ENCODE measurements at places on chromosomes 6 and 20.

GRCh38 chr20:19903168-19903811 lies 113.9 kb upstream of the NAA20 start:
- DNase-seq = no peak

- DNase-seq = no peak
These were observed 100.1 kb upstream of the BHLHE23 start for GRCh38 chr20:63106765-63107448.

GRCh38 chr6:148223424-148223842 lies 119.2 kb upstream of the SASH1 start:
- no peak for DNase-seq

DNA sequence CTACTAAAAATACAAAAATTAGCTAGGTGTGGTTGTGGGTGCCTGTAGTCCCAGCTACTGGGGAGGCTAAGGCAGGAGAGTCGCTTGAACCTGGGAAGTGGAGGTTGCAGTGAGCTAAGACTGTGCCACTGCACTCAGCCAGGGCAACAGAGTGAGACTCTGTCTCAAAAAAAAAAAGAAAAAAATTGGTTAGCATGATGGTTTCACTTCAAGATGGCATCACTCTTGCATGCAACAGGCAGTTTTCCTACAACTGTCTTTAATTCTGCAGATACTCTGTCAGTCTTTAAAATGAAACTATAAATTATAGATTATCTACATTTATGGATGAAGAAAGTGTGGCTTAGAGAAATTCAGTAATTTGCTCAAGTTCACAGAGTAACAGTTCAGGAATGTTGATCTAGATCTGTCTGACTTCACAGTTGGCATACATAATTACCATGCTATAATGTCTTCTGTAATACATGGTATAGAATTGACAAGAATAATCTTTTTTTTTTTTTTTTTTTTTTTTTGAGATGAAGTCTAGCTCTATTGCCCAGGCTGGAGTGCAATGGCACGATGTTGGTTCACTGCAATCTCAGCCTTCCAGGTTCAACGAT lies 27.0 kb downstream of the ITCH start:
- no peak for DNase-seq

GRCh38 chr6:168514216-168514615 lies 73.2 kb downstream of the SMOC2 start:
- DNase-seq = no peak

- DNase-seq = no peak
These were observed 176.4 kb downstream of the TFAP2B start for GRCh38 chr6:50995036-50995435.

DNA sequence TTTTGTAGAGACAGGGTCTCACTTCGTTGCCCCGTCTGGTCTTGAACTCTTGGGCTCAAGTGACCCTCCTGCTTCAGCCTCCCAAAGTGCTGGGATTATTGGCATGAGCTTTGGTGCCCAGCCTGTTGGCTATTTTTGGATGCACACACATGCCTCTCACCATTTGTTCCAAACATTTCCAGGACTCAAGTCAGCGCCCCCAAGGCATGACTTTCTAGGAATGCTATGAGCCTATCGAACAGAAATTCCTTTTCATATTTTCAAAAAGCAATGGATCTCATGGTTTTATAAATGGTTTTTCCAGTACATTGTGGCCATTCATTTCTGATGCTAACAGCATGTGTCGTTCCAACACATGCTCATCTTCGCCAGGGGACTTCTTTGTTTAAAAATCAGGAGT lies 119.3 kb upstream of the NAA20 start:
- no peak for DNase-seq

GRCh38 chr6:160831739-160832138 lies 129.7 kb downstream of the PLG start:
- DNase-seq = no peak

GRCh38 chr6:7391151-7391550 lies 1.5 kb downstream of the RIOK1 start:
- DNase-seq = no peak

DNA sequence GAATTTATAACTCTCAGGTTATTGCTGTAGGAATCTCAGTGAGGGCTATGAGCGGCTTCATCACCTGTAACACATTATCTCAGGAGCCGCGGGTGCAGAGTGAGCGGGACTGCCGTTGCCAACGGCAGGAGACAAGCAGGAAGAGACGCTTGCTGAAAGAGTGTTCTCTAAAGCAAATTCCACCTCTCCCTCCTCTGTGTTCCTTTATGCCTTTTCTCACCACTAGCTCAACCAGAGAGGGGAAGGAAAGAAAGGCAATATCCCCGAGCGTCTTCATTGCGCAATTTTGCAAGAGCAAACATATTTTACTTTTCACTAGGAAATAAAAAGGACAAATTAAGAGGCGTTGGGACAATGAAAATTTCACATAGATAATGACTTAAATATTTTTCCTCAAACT lies 185.2 kb upstream of the EXOC2 start:
- DNase-seq = no peak

- DNase-seq = no peak
These were observed 175.6 kb upstream of the RNF24 start for GRCh38 chr20:4190792-4191519.

- no peak for DNase-seq
These were observed 29.9 kb downstream of the COL20A1 start for GRCh38 chr20:63322933-63323273.

DNA sequence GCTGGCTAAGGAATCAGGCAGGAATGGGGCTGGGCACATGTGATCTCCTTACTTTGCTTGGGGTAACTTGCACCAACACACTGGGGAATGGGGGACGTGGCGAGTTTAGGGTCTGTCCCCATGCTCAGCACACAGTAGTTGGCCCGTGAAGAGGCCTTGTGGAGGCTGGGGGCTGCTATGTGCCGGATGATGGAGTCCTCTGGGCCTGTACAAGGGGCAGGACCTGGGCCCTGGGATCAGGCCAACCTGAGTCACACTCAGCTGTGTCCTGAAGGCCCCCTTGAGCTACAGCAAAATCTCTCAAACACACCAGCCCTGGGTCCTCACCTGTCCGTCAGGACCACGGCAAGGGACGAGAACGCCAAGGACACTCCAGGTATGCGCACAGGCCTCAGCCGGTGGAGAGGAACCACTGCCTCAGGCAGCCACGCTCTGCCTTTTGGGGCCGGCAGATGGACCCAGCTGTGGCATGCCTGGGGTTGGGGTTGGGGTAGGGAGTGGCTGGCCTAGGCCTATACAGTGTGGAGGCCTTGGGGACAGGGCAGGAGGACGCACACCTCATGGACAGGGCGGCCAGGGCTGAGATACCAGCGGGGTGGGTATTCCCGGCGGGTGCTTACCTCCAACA lies 11.1 kb downstream of the UCKL1 start:
- DNase-seq = no peak

DNA sequence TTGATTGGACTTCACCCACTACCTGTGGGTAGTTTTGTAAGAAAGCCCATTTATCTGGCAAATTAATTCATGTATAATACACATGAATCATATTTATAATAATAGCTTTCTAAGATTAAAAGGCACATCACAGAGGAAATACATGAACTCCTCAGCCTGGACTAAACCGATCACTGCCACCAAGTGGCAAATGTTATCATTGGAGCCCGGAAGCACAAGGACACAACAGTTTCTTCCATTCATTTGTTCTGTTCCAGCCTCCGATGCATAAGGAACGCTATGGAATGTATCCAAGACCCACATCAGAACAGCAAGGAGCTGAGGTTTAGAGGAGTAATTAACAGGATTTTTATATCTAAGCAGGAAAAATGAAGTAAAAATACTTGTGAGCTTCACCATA lies 13.9 kb upstream of the IPCEF1 start:
- DNase-seq = no peak

- DNase-seq = no peak
These were observed 512.7 kb upstream of the ZNF337 start for GRCh38 chr20:26209171-26209941.

DNA sequence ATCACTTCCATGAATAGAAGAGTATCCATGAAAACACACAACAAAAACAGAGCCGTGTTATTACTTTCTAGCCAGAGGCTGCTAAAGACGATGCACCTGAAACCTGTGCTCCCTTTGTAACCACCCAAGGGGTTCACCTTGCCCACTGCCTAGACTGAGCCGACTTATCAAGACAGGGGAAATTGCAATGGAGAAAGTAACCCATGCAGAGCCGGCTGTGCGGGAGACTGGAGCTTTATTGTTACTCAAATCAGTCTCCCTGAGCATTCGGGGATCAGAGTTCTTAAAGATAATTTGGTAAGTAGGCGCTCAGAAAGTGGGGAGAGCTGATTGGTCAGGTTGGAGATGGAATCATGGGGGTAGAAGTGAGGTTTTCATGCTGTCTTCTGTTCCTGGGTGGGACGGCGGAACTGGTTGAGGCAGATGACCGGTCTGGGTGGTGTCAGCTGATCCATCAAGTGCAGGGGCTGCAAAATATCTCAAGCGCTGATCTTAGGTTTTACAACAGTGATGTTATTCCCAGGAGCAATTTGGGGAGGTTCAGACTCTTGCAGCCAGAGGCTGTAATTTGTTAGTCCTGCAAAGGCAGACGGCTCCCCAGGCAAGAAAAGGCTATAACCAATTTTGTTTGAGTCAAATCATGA lies 366.6 kb downstream of the PREX1 start:
- no peak for DNase-seq

DNA sequence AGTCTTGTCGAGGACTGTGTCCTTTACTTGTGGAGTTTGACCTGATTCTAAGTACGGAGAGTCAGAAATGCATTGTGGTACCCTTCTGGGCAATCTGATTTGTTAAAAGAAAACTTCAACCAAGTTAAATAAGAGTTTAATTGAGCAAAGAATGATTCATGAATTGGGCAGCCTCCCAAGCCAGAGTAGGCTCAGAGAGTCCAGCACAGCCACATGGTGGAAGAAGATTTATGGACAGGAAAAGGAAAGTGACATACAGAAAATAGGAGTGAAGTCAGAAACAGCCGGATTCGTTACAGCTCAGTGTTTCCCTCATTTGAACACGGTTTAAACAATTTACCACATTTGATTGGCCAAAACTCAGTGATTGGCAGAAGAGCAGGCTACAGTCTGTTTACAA lies 329.2 kb downstream of the DHX35 start:
- no peak for DNase-seq

DNA sequence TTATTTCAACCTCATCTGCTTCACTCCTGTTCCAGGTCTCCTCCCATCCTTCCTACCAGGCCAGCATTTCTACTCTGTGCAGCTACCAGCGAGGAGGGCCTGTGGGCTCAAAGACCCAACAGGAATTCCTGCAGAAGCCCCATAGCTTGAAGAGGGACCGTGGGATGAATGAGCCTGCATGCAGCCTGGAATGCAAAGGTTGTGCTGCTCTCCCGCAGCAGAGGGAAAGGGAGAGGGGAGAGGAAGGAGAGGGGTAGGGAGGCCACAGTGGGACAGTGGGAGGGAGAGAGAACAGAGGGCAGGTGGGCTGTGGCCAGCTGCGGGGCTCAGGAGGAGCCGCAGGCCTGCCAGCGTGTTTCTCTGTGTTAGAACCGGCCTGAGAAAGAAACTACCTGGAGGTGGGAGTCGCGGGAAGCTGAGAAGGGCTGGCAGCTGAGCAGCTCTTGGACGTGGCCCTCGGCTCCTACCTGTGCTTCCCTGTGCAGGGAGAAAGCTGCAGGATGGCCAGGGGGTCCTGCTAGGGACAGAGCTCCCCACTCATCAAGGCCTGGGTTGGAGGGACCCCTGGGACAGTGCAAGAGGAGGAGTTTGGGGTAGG lies 66.1 kb upstream of the MLN start:
- DNase-seq = no peak

GRCh38 chr6:15941168-15941567 lies 187.7 kb upstream of the MYLIP start:
- no peak for DNase-seq

- no peak for DNase-seq
These were observed 179.2 kb downstream of the TMEM242 start for GRCh38 chr6:157143890-157144798.

- no peak for DNase-seq
These were observed at the start of gene RALY for GRCh38 chr20:33993576-33994221. RALY (plus strand) TSS chr20:33993911; CDS start chr20:34072075, 78,164 bp downstream.

DNA sequence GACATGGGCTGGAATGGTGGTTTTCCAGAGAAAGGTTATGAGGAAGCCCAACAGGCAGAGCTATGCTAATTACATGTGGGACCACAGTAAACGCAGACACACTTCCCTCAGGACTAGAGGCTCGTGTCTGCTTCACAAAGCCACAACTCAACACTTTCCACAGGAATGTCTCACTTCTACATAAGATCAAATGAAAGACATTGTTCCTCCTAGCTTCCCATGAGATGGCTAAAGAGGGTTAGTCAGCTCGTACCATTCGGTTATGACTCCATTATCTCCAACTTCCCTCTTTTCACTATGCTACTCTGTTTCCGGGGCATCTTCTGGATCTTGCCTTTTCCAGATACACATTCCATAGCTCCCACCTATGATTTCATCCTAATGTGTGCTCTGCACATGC lies 29.1 kb upstream of the ZC3H12D start:
- no peak for DNase-seq

- no peak for DNase-seq
These were observed 46.8 kb upstream of the NEDD9 start for GRCh38 chr6:11279284-11279689.

GRCh38 chr6:116662202-116662601 lies 6.4 kb downstream of the ZUP1 start:
- no peak for DNase-seq

DNA sequence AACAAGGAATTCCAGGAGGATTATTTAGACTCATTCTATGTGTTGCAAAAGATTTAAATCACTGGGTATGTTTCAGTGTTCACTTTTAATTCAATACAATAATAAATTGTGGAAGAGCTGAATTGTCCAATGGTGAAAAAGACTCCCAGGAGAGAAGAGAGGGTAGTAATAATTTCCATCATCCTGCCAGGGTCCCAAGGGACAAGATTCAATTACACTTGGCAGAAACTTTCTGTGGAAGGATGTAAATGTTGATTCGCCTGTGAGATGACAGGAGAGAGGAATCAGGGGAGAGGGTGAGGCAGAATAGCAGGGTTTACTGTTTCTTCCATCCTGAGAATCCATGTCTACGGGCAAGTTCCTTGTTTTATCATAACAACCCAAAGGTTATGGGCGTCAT lies 342.7 kb downstream of the ESR1 start:
- DNase-seq = no peak

DNA sequence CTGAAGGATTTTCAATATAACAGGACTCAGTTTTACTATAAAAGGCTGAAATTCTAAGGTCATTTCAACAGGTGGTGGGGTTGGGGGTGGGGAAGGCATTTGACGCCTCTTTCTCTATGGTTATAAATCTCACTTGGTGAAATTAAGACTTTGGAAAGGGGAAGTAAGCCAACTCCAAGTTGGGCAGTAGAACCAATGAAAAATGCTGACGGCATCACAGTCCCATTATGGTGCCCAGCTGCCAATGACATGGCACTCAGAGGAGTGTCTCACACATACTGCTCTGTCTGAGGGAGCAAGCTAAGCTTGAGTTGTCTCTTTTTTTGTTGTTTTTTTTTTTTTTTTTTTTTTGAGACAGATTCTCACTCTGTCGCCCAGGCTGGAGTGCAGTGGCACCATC lies 4.7 kb downstream of the SLC16A10 start:
- DNase-seq = no peak

GRCh38 chr6:14178083-14178445 lies 60.5 kb downstream of the CD83 start:
- no peak for DNase-seq

- no peak for DNase-seq
These were observed 65.1 kb downstream of the ZBTB2 start for GRCh38 chr6:151326116-151326825.
